ENCODE measurements at places on chromosomes 2 and 18.

- DNase-seq, result no peak
Measured at GRCh38 chr2:175500255-175500654, 318.7 kb upstream of the ATP5MC3 start.

DNA sequence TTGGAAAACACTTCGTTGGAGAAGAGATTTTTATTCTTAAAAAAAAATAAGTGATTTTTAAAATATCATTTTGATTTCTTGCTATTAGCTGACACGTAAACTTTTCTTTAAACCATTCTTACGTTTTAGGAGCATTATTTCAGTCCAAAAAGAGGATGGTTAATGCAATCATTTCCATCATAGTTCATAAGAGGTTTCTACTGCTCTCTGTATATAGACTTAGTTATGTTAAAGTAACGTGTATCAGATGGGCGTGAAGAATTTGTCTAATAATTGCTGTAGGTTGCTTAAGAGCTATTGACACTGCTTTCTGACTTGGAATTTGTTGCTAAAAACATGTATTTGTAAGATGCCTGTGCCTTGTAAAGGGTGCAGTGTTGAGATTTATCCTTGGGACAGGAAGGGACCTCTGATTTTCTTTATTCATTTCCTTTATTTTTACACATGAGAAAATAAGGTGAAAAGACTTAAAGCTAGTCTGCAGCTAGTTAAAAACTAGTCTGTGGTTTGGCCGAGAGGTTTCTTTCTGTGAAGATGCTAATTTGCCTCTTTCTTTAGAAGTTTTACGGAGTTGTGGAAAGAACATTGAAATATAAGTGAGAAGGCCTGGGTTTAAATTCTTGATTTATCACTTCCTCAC is 2.9 kb downstream of the ANKRD12 start:
- no peak for DNase-seq

GRCh38 chr2:66836851-66837250 is 401.9 kb downstream of the MEIS1 start:
- DNase-seq, result no peak

DNA sequence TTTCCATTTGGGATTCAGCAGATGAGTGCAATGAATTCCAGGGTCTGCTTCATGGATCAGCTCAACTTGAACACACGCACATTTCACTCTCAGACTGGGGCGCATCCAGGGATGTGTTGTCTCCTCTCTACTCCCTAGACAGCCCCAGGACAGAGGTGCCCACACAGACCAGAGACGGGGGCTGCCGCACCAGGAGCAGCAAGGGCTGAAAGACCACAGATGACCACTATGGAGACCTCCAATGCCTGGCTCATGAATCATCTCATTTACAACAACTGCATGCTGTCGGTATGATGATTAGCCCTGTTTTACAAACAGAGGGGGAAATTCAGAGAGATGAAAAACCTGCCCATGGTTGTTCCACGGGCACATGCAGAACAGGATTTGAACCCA is 63.1 kb downstream of the CYP26B1 start:
- DNase-seq, result no peak

- peak; percentile 51 for DNase-seq
Measured at GRCh38 chr2:69483696-69484095, 46.5 kb upstream of the NFU1 start.

- no peak for DNase-seq
Measured at GRCh38 chr2:176407706-176408105, 138.5 kb downstream of the MTX2 start.

DNA sequence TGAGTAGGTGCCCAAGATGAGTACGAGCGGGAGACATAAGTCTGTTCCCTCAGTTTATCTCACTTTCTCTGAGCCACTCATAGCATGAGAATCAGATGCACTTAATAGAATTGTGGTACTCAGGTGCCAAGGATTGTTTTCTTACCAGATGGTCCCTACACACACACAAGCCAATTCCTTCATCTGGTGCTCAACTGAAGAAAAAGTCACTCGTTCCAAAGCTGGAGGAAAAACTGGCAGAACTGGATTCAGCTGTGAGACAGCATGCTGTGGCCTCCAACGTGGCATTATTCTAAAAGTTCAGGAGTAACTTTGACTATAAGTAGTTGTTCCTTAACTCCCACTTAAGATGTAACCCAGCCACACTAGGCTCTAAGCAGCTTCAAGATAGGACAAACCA is 33.4 kb upstream of the ABCA12 start:
- DNase-seq, result no peak

DNA sequence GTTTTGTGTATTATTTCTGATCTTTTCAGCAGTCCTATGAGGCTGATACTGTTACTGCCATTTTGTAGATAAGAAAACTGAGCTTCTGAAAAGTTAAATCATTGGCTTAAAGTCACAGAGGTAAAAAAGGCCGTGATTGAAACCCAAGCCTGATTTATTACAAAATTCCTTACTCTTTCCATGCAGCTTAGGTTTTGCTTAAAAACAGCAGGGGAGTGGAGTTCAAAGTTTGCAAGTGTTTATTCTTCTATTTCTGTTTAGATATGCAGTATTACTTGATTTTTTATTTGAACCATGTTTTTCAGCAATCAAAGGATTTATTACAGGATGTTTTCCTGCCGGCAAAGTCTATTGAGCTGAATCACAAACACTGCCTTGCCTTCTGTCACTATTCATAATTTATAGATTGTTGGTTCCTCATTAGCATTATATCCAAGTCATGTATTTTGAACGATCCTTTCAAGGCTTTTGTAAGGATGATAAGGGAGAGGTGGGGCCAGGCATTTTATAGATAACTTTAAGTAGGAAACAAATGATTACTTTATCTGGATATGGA is 31.9 kb upstream of the MSTN start:
- DNase-seq, result no peak

DNA sequence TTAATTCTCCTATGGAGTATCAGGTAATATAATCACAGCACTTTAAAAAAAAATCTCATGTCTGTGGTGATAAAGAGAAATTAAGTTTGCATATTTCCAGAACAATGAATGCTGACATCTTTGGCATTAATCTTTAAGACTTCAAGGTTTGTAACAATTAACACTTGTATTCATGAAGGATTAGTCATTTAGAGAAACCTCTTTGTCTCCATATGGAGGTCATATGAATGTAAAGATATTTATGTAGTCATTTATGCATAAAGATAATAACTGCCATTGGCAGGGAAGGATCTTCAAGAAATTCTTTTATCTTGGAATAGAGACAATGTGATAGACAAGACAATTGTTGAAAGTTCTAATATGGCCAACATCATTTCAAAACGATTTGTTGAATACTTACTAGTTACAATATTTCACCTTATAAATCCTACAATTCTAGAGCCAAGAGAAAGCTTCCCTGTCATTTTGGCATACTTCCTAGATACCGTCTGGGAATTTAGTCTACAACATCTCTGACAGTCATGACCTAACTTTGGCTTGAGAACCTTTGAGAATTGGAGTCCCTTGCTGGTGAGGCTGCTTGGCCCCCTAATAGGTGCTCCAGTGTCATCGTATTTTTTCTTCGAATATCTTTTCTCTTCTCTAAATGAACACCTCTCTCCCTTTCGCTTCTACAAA is 33.6 kb downstream of the RASGRP3 start:
- no peak for DNase-seq

DNA sequence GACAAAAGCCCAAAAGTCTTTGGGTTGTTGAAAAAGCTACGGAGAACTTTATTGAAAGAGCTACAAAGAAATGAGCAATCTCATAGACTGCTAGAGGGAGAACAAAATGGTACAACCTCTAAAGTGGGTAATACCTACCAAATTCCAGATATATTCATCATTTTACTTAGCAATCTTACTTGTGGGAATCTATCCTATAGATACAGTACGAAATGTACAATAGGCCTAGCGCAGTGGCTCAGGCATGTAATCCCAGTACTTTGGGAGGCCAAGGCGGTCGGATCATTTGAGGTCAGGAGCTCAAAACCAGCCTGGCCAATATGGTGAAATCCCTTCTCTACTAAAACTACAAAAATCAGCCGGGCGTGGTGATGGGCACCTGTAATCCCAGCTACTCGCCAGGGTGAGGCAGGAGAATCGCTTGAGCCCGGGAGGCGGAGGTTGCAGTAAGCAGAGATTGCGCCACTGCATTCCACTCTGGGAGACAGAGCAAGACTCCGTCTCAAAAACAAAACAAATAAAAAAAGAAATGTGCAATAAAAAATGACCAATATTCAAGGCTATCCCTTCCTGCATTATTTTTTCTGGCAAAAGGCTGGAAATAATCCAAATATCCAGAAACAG is 10.1 kb downstream of the EXOC6B start:
- DNase-seq, result no peak

DNA sequence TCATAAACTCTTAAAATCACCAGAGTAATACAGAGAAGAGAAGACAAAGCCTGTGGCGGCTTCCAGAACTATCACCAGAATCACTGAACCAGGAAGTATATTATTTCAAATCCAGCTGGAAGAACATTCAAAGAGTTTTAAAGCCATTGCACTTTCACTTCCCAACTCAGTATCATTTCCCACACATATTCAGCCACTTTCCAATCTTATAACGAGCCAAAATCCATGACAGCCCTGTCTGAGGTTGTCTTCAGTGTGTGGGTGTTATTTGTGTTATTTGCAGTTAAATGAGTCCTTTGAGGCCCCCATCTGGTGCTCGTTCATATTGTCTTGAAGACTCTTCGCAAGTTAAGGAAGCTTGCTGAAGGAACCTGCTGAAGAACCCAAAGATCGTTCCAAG is 559.9 kb downstream of the TSN start:
- no peak for DNase-seq

- DNase-seq, result no peak
Measured at GRCh38 chr2:58460670-58461069, 219.5 kb upstream of the FANCL start.

DNA sequence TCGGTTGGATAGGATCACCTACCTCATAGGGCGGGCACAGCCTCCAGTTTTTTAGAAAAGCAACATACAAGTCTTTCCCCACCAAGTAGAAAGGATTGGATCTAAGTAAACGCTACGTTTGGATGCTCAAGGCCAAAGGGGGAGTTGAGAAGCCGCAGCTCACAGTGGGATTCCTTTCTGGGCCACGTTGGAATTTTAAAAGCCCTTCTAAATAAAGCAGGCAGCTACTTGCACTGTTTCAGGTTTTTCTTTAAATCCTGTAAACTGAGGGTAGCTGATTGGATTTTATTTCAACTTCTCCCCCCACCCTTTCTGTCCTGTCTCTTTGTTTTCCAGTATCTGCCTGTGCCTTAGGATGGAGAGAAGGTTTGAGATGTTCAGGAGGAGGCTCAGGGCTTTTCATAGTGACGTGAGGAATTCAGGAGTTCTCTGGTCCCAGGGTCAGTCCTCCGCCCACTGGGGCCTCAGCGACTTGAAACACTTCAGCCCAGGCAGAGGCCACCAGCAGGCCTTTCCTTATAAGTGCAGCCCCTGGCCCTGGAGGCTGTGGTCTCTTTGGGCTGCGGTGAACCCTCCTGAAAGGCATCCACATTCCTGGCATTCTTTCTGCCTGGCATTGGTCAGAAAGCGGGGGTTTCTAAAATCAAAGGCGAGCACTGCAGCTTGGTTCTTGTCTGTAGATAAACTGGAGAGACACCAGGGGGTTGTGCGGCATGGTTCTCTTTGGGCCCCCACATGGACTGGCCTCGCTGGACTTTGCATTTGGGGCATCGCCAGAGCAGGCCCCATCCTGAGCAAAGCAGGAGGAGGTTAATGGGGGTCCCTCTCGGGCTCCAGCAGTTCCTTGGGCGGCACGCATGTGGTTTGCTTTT is 44.5 kb downstream of the SH3BP4 start:
- DNase-seq, result no peak

DNA sequence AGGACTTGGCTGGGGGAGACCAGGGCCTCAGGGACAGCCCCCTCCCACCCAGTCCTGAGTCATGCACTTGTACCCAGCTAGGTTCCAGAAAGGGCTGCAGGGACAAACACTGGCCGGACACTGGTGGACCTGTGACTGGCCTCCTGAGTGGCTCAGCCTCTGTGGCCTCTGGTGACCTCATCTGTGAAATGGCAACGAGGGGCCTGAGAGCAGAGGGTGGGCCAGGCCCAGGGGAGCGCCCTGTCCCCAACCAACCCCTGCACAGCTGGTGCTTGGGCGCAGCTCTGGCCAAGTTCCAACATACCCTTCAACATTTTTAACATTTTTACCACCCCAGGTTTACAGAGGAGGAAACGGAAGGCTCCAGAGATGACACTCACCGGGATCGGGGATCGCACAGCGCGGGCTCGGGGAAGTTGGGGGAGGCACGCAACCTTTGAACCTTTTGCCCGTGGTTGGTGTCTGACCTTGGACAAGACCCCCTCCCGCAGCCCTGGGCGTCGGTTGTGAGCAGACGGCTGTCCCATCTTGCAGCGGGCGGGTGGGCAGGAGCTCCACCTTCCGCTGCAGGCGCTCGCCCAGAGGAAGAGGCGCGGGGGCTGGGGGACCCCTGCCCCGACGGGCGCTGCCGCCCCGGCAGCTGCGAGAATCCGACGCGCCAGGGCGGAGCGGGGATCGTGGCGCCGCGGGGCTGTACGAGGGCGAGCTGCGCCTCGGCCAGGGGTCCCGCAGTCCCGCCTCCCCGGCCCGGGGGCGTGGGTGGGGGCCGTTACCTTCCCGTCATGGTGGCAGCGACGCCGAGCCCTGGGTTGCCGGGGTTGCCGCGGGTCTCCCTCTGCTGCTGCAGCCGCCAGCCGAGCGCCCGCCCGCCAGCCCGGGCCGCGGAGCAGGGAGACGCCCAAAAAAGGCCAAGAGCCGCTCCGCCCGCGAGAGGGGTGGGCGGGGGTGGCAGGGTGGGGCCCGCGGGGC is 805 bp downstream of the LIMS2 start:
- no peak for DNase-seq

DNA sequence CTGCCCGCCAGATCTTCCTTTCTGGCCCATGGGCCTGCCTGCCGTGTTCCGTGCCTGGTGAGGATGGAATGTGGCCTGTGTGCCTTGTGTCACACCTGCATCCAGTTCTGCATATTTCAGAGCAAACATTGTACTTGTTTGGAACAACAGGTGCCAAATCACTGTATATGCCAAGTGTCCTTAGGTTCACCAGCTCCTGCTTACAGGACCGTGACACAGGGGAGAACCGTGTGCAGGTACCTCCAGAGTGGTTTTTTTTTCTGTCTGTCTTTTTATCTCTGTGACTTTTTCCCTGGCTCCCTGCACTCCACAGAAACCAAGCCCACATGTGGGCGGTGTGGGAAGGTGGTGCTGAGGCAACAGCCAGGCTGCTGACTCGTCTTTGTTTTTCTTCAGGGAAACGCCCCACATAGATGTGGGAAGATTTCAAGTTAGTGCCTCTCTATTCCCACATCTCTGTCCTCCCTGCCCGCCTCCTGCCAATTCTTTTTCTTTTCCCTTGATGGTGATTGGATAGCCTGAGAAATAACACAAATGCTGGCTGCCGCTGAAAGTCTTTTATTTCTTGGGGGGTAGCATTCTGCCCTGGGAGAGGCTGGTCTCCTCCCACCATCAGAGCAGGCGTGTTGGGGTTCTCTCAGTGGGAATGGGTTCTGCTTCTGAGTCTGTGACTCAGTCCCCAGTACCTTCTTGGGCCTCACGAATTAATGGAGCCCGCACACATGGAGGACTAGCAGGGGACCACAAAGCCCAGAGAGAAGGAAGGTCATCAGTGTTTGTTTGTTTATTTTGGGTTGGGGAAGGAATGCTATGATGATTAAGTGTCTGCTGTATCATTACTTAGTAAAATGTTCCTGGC is 21.4 kb downstream of the GRHL1 start:
- no peak for DNase-seq

- peak; percentile 59 for DNase-seq
Measured at GRCh38 chr18:79315596-79315995, 80.1 kb upstream of the NFATC1 start.

Data from NCI-H510A treated with DMSO at 0.1 percent for 48 hours (cell line).